ENCODE measurements at places on chromosomes 4 and X.
A peak's percentile ranks its signal among the peaks of the same experiment; 100 is the strongest.

DNA sequence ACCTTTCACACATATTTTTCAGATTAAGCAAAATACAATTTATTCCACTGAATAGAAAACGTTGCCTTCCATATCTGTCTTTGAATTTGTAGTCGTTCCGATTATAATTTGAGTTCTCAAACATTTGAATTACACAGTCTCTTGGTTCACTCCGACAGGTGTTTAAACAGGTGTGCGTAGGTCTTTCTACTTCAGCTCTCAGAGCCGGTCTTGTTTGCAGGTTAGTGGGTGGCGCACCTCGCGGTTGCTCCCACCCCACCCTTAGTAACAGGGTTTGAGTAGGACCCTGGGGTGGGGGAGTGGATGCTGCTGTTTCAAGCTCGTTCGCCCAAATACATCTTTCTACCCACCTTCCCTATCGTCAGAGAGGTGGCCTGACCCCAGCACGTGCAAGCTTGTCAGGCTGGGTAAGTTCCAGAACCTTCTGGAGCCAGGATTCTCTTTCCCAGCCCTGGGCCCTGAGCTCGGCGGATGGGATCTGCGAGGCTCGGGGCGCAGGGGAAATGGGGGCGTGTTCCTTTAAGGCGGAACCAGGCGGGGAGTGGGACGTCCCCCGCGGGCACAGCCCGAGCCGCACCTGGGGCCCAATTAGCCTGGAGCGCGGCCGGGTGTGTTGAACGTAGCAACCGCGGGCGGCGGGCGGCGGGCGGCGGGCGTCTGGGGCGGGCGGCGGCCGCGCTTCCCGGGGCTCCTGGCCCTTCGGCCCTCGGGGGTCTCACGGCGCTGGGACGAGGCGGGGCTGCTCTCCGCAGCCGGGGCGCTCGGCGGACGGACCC is at the start of gene FAM149A:
FAM149A (plus strand) TSS at position 591 of the 776 bp plus-strand sequence.
- peak; percentile 65 for DNase-seq

- no peak for DNase-seq
Observed at GRCh38 chr4:2788532-2789103, 4.3 kb upstream of the SH3BP2 start.

DNA sequence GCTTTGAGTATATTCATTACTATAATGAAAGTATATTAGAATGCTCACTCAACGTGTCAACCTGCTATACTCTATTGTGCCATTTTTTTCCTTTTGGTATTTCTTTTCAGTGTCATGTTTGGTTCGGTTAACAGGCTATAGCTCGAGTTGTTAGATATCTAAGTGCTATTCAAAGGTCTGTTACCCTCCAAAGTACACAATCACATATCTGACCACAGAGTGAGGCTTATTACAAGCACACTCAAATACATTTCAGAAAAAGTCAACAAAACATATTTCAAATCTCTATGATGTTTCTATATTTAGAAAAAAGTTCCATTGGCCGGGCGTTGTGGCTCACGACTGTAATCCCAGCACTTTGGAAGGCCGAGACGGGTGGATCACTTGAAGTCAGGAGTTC is 32.8 kb downstream of the WNK3 start:
- no peak for DNase-seq

- DNase-seq = no peak
Observed at GRCh38 chr4:37837446-37837845, 11.0 kb downstream of the PGM2 start.
